Epithelial cell of proximal tubule (primary cell): ENCODE measurements at places on chromosomes 5 and 9. TPM values are rescaled to one million over a fixed set of nuclear protein-coding genes. Genes with fewer than 3 reads are reported as not detected.

DNA sequence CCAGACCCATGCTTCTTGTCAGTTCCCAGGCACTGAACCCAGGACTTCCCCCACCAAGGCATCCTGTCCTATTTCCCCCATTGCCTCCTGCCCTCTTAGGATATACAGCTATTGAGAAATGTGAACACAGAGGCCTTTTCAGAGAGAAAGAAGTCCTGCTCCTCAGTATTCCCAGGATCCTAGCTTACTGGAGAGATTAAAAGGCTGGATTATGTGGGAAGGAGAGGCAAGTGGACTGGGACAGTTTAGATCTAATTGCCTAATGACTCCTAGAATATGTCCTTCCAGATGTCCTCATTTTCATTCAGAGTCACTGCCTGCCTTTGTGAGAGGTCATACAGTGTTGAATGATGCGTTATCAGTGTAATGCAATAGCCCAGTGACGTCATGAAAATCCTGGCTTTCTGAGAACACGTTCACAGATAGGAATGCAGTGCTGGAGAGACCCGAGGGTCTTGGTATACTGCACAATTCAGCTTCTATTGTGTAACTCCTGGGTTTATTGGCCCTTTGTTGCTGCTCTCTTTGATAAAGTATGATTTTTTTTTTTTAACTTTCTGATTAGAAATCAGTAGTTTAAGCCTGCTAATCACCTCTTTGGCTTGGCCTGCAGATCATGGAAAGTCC, 26.2 kb downstream of the WWC1 start:
- peak; percentile 96 for DNase-seq

The FOXD1 gene
- total RNA-seq, result 26.8 and 30.0 TPM in 2 replicates

The GPR151 gene
- total RNA-seq, result not detected in 2 replicates

GRCh38 chr5:169768416-169768815, 131.3 kb downstream of the DOCK2 start:
- no peak for DNase-seq

The ANKRD33B gene
- 2.3 and 3.9 TPM in 2 replicates for total RNA-seq

- no peak for DNase-seq
Observed at GRCh38 chr5:111116550-111116949, 24.4 kb downstream of the WDR36 start.
